Fibroblast of lung (primary cell): ENCODE measurements at places on chromosomes 4 and X.
A peak's percentile ranks its signal among the peaks of the same experiment; 100 is the strongest.

DNA sequence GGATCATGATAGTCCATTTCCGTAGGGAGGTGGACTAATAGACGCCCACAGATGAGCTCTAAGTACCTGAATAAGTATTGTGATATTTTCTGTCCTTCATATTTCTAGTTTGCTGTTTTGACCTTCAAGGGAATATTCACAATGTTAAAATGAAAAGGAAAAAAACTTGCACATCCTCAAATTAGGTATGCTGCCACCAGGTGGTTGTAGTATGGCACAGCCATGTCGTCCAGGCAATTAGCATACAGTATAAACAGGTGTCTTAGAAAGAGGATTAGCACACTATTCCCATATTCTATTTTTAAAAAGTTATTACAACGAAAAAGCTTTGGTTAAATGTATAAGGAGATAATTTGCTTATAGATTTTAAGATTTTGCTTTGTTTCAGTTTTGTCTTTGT is 802.0 kb downstream of the RPA4 start:
- H3K27ac ChIP-seq = no peak overlapping the region
- no peaks in the 10 kb centered on the region for H3K36me3 ChIP-seq
- DNase-seq = peak; percentile 23
- no peak overlapping the region for H3K4me3 ChIP-seq
- no peaks in the 10 kb centered on the region for H3K4me1 ChIP-seq
- no peaks in the 10 kb centered on the region for H3K27me3 ChIP-seq

GRCh38 chrX:129631849-129632248 is 22.9 kb downstream of the APLN start:
- H3K36me3 ChIP-seq = no peaks in the 10 kb centered on the region
- DNase-seq = no peak
- no peak overlapping the region for H3K4me3 ChIP-seq

DNA sequence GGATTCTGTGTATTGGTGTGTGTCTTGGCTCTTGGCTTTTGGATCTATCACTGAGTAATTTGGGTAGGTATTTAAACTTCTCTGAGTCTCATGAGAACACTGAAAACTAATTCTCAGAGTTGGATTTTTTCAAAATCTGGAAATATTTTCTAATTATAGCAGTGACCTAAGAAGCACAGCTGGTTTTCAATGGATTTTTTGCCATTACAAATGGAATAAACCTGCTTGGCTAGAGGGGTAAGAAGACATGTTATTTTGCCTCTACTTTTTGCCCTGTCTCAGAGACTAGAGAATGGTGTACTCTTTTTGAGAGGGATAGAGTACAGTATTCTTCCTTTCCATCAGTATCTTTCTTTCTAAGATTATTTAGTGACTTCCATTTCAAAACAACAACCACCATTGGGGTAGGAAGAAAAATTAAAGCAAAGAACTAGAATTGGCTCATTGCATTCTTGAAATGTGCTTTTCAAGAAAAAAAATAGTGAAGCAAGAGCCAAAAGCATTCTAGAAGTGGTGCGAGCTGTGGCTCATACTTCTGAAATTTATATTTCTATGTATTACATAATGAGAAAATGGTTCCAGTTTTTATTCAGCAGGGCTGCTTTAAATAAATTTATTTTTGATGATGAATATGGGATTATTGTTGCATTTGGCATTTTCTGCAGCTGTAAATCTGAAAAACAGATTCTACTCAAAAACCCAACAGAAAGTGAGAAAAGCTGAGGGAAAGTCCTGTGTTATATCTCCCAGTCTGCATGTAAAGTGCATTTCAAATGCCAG is 850.2 kb upstream of the SLIT2 start:
- no peaks in the 10 kb centered on the region for H3K36me3 ChIP-seq
- no peaks in the 10 kb centered on the region for H3K27me3 ChIP-seq
- H3K27ac ChIP-seq = no peak overlapping the region
- no peak overlapping the region for H3K4me3 ChIP-seq
- H3K4me1 ChIP-seq = no peaks in the 10 kb centered on the region

- peak overlapping the region; percentile 60 for H3K27ac ChIP-seq
- H3K4me3 ChIP-seq = no peak overlapping the region
- DNase-seq = peak; percentile 38
- peaks cover 2% of the 10 kb centered on the region for H3K4me1 ChIP-seq
These were observed 72.7 kb downstream of the FRMPD4 start for GRCh38 chrX:12210971-12211370.

GRCh38 chr4:80447493-80447892 is 112.0 kb downstream of the CFAP299 start:
- no peak for DNase-seq
- no peaks in the 10 kb centered on the region for H3K27me3 ChIP-seq

DNA sequence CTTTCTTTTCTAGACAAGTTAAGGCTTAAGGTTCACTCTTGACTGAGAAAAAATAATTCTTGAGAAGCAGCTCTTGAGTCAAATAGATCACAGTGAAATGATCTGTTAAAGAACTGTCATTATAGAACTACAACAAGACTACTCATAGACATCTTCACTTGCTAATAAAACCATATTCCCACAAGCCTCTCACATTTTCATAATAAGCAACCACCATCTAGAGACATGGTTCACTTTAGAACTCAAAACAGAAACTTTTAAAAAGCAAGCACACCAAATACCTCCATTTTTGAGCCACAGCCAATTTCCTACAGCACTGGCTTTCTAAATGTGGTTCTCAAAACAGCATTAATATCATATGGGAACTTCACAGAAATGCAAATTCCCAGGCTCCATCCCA is 309.5 kb downstream of the TMA16 start:
- H3K4me3 ChIP-seq = no peak overlapping the region
- no peaks in the 10 kb centered on the region for H3K36me3 ChIP-seq
- no peak overlapping the region for H3K27ac ChIP-seq
- DNase-seq = no peak

GRCh38 chr4:74516303-74516702 is 71.4 kb downstream of the AREG start:
- no peak overlapping the region for H3K4me3 ChIP-seq
- peak; percentile 52 for DNase-seq
- no peaks in the 10 kb centered on the region for H3K27me3 ChIP-seq
- no peaks in the 10 kb centered on the region for H3K4me1 ChIP-seq
- no peak overlapping the region for H3K27ac ChIP-seq

DNA sequence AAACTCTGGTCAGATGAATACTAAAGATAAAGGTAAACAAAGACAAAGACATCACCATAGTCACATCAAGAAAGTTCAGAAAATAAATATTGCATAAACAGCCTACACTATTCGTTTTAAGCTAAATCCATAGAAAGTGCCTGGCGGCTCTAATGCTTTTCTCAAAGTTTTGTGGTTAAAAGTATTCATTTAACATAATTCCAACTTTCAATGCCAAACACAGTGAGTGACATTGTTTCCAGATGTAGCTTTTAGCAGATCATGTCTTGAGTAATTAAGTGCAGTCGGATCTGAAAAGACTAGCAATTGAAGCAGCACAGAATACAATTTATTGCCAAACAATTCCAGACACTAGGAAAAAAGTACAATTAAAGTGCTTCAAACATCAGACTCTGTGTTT is 287.1 kb upstream of the ADGRL3 start:
- no peak overlapping the region for H3K4me3 ChIP-seq
- H3K36me3 ChIP-seq = no peaks in the 10 kb centered on the region
- no peak for DNase-seq
- H3K27me3 ChIP-seq = no peaks in the 10 kb centered on the region

GRCh38 chrX:154029439-154029838 is 9.7 kb upstream of the IRAK1 start:
- no peaks in the 10 kb centered on the region for H3K4me1 ChIP-seq
- no peaks in the 10 kb centered on the region for H3K27me3 ChIP-seq
- H3K27ac ChIP-seq = no peak overlapping the region
- peaks cover 6% of the 10 kb centered on the region for H3K36me3 ChIP-seq

- H3K27ac ChIP-seq = no peak overlapping the region
- H3K36me3 ChIP-seq = no peaks in the 10 kb centered on the region
These were observed 90.8 kb downstream of the AFF1 start for GRCh38 chr4:87025614-87026041.

DNA sequence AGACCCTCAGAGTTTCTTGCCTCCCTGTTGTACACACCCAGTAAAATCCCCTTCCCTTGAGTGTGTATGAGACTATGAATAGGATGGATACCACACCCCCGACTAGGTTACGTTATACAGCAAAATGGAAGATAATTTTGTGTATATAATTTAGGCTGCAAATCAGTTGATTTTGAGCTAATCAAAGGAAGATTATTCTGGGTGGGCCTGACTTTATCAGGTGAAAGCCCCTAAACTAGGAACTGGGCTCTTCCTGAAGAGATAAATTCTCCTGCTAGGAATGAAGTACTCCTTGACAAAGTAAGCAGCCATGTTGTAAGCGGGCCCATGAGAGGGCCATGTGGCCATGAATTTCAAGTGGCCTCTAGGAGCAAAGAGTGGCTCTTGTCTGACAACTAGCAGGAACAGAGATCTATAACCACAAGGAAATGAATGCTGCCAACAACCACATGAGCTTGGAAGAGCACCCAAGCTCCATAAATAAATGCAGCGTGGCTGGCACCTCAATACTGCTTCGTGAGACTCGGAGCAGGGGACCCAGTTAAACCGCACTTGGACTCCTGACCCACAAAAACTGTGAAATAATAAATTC is 646.4 kb downstream of the IL1RAPL1 start:
- no peaks in the 10 kb centered on the region for H3K27me3 ChIP-seq
- no peaks in the 10 kb centered on the region for H3K4me1 ChIP-seq
- no peaks in the 10 kb centered on the region for H3K36me3 ChIP-seq
- H3K27ac ChIP-seq = no peak overlapping the region
- H3K4me3 ChIP-seq = no peak overlapping the region
- no peak for DNase-seq

DNA sequence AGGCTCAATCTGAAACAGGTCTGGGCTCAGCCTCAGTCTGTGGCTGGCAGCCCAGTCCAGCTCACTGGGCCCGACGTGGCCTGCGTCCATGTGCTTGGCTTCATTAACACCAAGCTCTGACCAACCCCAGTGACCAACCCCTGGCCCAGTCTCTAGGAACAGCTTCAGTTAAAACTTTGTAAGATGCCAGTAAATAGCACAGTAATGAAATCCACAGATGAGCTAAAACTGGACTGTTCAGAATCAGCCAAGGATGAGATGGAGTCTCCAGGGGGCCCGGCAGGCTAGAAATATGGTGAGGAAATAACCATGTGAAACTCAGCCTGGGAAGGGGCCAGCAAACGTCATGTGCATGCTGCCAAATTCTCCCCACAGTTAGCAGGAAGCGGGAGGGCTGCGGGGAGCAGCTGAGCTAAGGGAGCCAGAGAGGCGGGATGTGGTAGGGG is 37.1 kb upstream of the XPNPEP2 start:
- no peak overlapping the region for H3K27ac ChIP-seq
- peaks cover 2% of the 10 kb centered on the region for H3K27me3 ChIP-seq
- H3K36me3 ChIP-seq = no peaks in the 10 kb centered on the region
- no peaks in the 10 kb centered on the region for H3K4me1 ChIP-seq

GRCh38 chrX:23365541-23365940 is 30.9 kb downstream of the PTCHD1 start:
- H3K4me1 ChIP-seq = no peaks in the 10 kb centered on the region
- no peaks in the 10 kb centered on the region for H3K36me3 ChIP-seq
- no peak overlapping the region for H3K4me3 ChIP-seq
- H3K27ac ChIP-seq = no peak overlapping the region

DNA sequence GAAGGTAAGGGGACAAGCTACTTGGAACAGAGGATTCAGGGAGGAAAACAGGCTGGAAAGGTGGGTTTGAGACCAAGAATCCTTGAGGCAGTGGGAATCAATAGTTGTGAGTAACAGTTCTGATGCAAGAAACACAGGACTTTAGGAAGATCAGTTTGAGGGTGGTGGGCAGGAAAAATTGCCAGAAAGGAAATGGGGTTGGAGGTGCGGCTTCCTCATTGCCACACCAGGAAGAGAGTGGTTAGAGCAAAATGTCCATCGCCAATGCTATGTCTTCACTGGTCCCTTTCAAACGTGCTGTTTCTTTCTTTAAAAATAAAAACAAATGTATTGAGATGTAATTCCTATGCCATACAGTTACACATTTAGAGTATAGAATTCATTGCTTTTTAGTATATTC is 57.1 kb upstream of the NOCT start:
- no peak overlapping the region for H3K4me3 ChIP-seq
- DNase-seq = no peak
- peaks cover 3% of the 10 kb centered on the region for H3K4me1 ChIP-seq
- H3K36me3 ChIP-seq = no peaks in the 10 kb centered on the region
- H3K27me3 ChIP-seq = no peaks in the 10 kb centered on the region

DNA sequence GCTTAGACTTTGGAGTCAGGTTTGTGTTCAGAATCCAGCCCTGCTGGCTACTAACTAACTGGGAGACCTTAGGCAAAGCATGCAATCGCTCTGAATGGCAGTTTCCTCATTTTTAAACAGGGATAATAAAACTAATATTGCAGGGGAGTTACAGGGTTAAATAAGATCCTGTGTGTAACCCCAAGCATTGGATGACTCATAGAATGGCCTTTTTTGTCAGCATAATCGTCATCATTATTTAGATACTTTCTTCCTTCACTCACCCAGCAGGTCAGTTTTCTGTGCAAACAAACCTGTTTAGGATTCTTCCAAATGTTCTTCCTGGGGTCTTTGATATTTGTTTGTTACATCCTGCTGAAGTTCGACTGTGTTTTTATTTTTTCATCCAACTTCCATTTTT is 208.2 kb downstream of the EVC2 start:
- no peaks in the 10 kb centered on the region for H3K27me3 ChIP-seq
- no peaks in the 10 kb centered on the region for H3K4me1 ChIP-seq
- peak; percentile 14 for DNase-seq

GRCh38 chr4:109296527-109296926 is 5.9 kb downstream of the COL25A1 start:
- H3K36me3 ChIP-seq = no peaks in the 10 kb centered on the region
- no peak overlapping the region for H3K27ac ChIP-seq
- DNase-seq = no peak

- no peaks in the 10 kb centered on the region for H3K4me1 ChIP-seq
- peak; percentile 26 for DNase-seq
- no peaks in the 10 kb centered on the region for H3K36me3 ChIP-seq
- H3K4me3 ChIP-seq = no peak overlapping the region
These were observed 145.5 kb downstream of the NWD2 start for GRCh38 chr4:37389967-37390580.

GRCh38 chrX:8731559-8732395 is at the start of gene ANOS1:
ANOS1 (minus strand) TSS chrX:8732137; CDS start chrX:8732036, 101 bp downstream.
- no peak within 1 kb of the TSS for H3K4me3 ChIP-seq
- no peaks in the 10 kb centered on the region for H3K36me3 ChIP-seq
- H3K27me3 ChIP-seq = peaks cover 4% of the 10 kb centered on the region
- H3K27ac ChIP-seq = no peak within 1 kb of the TSS
- H3K4me1 ChIP-seq = no peaks in the 10 kb centered on the region
